Ascending aorta (tissue), 2 donors: ENCODE measurements at places on chromosomes 1 and 21. TPM values are rescaled to one million over a fixed set of nuclear protein-coding genes. Genes with fewer than 3 reads are reported as not detected.

Gene OR2T11
- total RNA-seq: 2.8 TPM

Gene AMPD1
- total RNA-seq: not detected

Gene RCSD1
- total RNA-seq: 36.8 TPM

Gene ANXA9
- not detected for total RNA-seq

Gene FMO2
- 90.3 TPM for total RNA-seq

Gene SLC45A1
- 3.2 TPM for total RNA-seq

Gene SLC30A2
- total RNA-seq: not detected

Gene DCDC2B
- total RNA-seq: not detected

Gene MXRA8
- total RNA-seq: 345 TPM

Gene FMO5
- total RNA-seq: 19.6 TPM

Gene DIRAS3
- total RNA-seq: 3.4 TPM

Gene RIIAD1
- total RNA-seq: not detected

Gene RAP1GAP
- 0.64 TPM for total RNA-seq

Gene PRPF38B
- 9.0 TPM for total RNA-seq

Gene HSD3B2
- total RNA-seq: 9.9 TPM

Gene ATP1A2
- total RNA-seq: 316 TPM

Gene LAD1
- total RNA-seq: 0.43 TPM

Gene LIPI
- total RNA-seq: not detected

Gene TBX15
- total RNA-seq: 1.8 TPM

Gene PPIAL4G
- total RNA-seq: not detected

Gene PROK1
- not detected for total RNA-seq

Gene SLAMF9
- total RNA-seq: not detected
